ENCODE measurements at places on chromosomes 3 and 15.
A peak's percentile ranks its signal among the peaks of the same experiment; 100 is the strongest.

DNA sequence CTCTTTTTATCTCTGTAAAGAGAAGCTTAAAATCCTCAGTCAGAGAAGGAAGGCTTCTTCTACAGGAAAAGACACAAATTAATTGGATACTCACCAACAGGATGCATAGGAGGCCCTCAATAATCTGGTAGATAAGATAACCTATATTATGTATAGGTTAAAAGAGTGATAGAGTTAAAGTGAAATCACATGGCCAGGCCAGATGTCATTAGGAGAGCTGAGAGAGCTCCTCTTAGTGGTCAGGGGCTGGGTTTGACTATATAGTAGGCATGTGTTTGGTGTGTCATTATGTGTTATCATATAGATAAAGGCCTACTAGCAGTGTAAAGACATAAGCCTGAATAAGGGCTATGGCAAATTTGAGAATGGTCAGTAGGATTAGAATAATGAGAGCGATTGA is 479.3 kb downstream of the EPHA3 start:
- DNase-seq, result no peak

DNA sequence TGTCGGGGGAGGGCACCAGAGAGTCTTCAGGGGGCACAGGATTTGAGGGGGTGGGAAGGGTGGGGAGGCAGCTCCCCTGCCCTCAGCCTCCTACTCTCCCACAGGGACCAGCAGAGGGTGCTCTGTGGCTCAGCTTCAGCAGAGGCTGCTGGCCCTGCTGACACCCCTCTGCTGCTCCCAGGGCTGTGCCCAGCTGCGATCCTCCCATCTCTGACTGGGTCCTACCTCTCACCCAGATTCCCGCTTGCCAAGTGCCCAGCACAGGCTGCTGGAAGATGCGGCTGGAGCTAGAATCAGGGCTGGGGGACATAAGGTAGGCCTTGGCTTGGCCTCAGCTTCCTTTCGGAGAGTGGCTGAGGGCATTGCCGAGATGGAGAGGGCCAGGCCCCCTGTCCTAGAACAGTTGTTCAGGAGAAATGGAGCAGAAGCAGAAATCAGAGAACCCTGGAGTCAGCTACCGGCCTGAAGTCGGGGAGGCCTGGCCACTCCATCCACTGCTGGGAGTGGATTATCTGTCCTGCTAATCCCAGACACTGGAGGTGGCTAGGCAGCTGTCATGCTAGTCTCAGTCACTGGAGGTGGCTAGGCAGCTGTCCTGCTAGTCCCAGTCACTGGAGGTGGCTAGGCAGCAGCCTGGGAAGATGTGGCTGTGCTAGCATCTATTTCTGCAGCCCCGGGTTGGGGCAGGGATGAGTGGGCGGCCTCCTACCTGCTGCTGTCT is 3.9 kb downstream of the GRM2 start:
- DNase-seq, result peak; percentile 13

- DNase-seq, result peak; percentile 73
These were observed 69.7 kb upstream of the CMSS1 start for GRCh38 chr3:99747915-99748314.

GRCh38 chr3:193774272-193774915 is 181.4 kb downstream of the OPA1 start:
- DNase-seq, result no peak

DNA sequence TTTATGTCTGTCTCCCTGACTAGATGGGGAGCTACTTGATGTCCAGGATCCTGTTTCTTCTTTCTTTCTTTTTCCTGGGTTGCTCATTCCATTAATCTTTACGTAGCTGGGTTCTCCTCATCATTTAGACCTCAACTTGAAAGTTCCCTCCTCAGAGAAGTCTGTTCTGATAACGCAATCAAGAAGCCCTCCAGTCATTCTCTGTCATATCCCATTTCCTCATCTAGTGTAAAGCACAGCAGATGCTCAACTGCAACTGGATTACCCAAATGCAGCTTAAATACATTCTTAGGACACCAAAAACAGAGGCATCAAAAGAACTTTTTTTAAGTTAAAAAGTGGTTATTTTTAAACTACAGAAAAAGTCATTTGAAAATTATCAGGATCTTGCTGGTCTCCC is 51.7 kb upstream of the ST3GAL6 start:
- DNase-seq, result no peak

- no peak for DNase-seq
These were observed 60.6 kb upstream of the TCF12 start for GRCh38 chr15:56857828-56858227.

DNA sequence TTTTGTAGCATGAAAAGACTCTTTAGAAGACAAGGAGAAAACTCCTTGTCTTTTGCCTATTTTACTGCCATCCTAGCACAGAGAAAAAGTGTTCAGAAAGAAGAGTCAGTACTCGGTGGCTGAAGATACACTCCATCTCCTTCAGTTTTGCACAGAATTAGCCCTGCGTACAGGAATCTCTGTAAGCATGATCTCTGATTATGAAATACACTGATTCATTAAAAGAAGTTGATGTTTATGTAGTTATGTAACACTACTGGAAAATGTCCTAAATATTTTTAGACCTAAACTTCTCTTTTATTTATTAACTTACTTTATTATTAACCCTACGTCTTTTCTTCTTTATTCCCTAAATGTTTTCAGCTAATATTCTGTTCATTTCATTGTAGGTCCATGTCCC is 138.4 kb downstream of the LEKR1 start:
- DNase-seq, result no peak

- peak; percentile 81 for DNase-seq
These were observed 86.2 kb downstream of the RFTN1 start for GRCh38 chr3:16427103-16427965.

GRCh38 chr15:65326117-65326526 is 21.6 kb downstream of the RNU5B-1 start:
- no peak for DNase-seq

Measured in ELR (cell line).